ENCODE measurements at places on chromosomes 12 and 14. TPM values are rescaled to one million over a fixed set of nuclear protein-coding genes. Genes with fewer than 3 reads are reported as not detected.

DNA sequence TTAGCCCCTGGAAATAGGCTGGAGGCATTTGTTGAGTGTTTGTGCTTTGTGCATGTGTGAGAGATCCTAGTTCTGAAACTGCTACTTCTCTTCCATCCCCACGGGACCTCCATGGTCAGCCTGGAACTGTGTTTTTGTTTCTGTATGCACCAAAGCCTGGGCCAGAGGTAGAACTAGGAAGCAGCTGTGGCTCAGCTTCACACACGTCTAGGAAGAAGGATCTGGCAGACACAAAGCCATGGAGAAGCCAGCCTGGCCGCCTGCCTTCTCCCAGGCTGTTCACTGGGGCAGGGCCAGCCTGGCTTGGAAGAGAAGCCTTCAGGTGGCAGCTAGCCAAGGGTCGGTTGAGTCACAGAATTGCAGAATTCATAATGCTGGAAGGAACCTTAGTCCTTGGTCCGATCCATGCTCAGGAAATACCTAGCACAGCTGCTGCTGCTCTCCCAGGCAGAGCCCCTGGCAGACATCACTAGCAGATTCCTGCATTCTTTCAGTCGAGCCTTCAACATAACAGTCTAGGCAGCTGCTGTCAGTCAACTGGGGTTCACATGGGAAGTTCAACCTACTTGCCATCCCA, 27.0 kb downstream of the RIN3 start:
- DNase-seq = no peak

DNA sequence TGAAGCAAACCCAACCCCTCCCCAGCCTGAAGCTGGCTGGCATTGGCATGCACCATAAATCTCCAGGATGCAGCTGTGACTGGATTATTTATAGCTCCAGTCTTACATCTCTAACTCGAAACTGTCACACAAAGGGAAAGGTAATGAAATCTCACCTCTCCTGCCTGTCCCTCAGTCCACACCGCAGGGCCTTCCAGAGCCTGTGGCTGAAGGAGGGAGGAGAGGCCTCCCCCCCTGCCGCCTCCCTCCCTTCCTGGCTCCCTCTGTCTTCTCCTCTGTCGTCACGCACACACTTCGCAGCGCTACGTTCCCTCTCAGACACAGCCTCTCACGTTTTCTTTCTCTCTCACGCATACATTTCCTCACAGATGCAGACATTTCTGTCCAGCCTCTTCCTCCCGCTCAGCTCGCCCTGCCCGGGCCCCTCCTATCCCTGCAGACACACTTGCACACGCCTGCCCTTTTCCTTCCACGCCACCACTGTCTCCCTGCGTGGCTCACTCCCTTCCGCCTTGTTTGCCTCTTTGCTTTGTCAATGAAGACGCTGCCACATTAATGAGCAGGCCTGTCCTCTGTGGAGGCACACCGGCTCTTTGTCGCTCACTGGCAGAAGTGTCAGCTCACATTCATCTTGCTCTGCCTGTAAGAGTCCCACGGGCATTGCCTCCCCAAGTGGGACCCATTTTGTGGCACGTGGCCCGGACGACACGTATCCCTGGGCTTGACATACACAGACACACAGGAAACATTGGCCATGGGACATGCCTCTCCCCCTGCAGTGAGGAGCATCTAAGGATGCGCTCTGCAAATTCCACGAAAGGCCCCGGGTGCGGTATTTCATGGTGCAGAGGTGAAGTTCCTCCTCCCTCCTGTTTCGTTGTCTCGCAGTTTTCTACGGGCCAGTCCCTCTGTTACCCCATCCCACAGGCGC, 27.9 kb downstream of the IRF2BPL start:
- peak; percentile 31 for DNase-seq

DNA sequence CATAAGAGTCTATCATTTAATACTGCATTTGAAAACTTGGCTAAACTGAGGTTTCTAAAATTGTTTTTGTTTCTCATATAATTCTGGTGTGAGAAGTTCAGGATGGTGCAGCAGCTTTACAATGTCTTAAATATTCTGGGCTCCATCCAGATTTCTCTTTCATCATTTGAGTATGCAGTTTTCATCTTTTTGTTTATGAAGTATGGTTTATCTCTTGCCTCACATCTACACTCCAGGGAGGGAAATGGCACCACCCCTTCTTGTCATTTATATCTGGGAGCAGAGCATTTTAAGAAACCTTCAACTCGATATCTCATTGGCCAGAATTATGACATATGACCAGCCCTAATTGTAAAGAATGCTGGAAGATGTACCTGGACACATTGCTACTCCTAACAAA, 24.3 kb downstream of the GEMIN2 start:
- DNase-seq = no peak

DNA sequence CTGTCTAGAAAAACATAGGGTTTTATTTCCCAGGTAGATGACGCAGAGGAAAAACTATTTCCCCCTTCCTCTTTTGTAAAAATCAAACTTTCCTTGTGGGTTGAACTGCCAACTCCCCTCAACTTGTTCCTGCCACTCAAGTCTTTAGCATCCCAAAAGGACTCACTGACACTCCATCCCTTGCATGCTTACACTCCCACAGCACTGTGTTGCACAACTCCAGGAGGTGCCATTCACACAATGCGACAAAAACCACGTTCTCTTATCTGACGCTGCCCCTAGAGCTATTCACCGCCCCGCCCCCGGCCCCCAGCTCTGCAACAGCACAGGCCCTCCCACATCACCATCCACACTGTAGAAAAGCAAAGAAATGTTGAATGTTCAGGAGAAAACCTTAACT, 16.9 kb upstream of the STON2 start:
- no peak for DNase-seq

DNA sequence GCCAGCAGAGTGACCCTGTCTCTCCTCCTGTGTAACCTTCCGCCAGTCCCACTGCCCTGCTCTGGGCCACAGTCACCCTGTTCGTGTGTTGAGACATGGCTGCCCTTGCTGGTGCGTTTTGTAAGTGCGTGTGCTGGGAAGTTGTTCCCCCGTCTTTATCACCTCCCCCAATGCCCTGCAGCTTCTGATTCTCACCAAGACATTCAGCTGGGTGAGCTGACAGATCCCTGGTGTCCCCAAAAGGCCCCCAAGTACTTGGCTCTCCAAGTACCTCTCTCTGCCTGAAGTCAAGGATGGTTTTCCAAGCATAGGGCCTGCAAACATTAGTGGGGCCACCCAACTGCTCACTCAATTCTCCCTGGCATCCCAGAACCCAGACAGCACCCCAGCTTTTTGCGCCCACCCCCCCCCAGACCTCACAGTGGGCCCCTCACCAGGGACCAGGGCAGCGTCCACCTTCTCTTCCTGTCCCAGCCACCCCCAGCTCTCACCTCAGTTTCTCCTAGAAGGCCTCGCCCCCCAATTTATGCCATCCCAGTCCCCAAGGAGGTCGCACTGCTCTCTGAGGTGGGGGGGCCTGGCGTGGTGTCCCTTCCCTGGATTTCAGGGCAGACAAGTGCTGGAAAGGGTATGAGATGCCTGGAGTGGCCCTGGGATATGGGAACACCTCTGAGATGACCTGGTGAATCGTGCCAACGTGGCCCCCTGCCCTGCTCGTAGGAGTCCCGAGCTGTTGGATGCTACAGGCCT, 51.8 kb upstream of the EML1 start:
- DNase-seq = no peak

DNA sequence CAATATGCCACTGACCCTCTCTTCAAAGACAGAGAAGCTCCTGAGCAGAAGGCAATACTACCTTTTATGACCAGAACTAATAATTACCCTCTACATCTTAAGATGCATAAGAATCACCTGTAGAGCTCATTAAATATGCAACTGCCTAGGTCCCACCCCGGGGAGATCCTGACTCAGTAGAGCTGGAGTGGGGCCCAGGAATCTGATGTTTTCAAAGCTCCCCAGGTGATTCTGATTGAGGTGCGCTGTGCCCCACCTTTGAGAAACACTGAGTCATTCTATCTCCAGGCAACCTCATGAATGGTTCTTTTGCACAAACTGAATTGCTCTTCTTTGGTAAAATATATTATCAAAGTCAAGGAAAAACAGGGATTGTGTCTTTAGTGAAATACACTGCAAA, 149.3 kb upstream of the BMP4 start:
- DNase-seq = no peak

GRCh38 chr12:94458877-94459727, 565 bp downstream of the CEP83 start:
- DNase-seq = no peak

- DNase-seq = no peak
These were observed 72.8 kb downstream of the ZNF664 start for GRCh38 chr12:124045671-124046455.

DNA sequence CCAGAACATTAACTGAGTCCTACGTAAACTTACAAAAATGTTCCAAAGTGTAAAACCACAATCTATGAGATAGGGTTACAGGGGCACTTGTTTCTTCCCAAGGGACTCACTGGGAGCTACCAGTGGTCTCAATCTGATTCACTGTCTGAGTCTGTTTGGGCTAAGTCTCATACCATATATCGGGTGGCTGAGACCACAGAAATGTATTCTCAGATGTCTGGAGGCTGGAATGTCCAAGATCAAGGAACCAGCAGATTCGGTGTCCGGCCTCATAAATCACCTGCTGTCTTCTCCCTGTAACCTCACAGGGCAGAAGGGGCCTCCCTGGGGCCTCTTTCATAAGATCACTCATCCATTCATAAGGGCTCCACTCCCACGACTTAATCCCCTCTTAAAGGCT, 616.3 kb upstream of the TMEM132C start:
- DNase-seq = no peak

DNA sequence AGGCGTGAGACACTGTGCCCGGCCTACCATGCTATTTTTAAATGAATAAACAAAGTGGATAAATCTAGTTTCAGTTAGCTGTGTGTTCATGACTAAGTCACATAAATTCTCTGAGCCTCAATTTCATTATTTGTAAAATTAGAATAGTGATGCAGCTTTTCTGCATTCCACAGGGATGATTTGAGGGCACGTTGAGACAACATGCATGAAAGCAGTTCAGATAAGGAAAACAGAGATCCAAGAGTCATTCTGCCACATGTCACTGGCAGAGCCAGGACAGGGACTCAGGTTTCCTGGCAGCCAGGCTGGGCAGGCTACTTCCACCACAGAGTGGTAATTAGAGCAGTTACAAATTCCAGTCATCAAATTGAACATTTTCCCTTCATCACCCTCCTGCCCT, 2.9 kb upstream of the PPP4R4 start:
- no peak for DNase-seq

DNA sequence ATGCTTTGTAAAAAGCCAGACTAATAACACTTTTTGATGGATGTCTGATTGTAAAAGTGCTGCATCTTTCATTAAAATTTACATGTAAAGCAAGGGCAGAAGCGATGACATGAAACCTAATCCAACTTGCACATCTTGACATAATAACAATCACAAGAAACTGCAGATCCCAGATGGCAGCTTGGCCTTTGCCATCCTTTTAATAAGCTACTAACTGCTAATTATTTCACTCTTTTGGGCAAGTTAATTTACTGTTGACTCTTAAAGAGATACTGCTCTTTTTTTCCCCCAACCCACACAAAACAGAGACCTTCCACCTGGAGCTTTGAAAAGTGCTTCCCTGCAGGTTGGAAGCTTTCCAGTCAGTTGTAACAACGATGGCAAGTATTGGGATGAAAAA, 137.5 kb downstream of the NRXN3 start:
- no peak for DNase-seq

DNA sequence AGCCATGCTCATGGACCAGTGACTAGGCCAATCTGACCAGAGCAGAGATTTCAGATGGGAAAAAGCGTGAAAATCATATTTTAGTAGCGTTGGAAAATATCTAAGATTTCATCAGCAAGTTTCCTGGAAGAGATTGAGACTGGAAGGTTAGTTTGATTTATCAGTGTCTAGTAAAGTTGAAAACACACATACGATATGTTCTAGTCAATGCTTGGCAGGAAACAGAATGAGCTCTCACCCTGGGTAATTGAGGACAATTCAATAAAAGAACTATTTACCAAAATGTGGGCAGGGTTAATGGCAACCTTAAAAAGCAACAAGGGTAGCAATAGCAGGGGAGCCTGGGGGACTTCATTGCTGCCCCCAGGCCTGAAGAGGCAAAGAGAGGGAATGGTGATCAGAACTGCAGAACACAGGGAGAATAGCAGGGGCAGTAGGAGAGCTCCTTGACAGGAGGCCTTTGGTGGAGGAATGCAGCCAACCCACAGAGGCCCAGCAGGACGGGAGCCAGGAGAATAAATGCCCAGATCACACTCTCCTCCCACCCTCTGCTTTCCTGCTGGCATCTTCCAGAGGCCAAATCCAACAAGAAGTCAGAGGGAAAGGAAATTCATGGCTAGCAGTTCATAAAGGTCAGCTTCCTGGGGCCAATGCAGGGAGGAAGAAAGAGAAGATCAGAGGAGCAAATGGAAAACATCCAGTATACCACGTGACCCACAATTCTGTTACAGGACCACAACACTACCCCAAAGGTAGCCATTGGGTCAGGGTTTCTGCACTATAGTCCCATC, 27.6 kb upstream of the LRP6 start:
- no peak for DNase-seq

DNA sequence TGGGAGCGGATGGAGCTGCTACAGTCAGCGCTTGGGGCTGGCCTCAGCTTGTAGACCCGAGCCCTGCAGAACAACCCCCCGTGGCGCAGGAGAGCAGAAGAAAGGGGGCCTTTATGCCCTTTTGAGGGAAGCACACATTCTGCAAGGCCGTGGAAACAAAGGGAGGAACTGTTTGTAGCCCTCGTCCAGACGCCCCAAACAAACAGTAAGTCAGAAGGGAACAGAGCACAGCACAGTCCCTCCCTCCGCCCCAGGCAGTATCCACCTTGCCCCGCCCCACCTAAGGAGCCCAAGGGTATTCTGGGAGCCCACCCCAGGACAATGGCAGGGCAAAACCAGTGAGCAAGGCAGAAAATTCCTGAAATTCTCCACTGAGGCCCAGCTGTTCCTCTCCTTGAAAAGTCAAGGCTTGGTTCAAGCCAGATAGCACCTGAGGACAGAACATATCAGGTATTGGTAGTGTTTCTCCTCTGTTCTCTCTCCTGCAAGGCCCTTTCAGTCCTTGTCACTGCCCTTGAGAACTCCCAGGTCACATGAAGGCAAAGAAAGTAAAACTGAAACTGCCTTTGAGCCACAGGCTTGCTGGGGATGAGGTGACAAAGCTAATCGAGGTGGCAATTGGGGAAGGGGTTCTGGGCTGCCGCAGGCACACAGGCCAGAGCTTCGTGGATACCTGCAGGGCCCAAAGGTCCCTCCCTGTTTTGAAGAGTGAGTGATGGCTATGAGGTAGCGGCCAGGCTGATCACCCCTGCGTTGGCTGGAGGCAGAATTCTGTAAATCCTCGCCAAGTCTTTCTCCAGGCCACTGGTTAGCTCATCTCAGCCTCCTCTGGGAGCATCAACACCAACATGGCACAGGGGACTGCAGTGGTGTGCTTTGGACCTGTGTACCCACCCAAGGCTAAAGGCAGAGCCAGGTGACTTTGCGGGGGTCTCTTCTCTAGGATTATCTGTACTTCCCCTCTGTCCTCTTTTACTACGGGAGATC, 499 bp downstream of the DGLUCY start:
- peak; percentile 57 for DNase-seq

GRCh38 chr14:89303456-89304435, 113.3 kb downstream of the FOXN3 start:
- DNase-seq = no peak

GRCh38 chr12:52524241-52524897, 4.2 kb upstream of the KRT5 start:
- peak; percentile 9 for DNase-seq

Gene WSCD2
- 0.78 TPM for total RNA-seq

Gene KDM2B
- total RNA-seq = 106 TPM

Gene SLC4A8
- 19.2 TPM for total RNA-seq

Gene ARHGEF40
- total RNA-seq = 6.0 TPM

Gene RPGRIP1
- total RNA-seq = not detected

Gene LHX5
- not detected for total RNA-seq

Gene KRT74
- total RNA-seq = 0.38 TPM

Gene MYH6
- not detected for total RNA-seq

Gene DNAJC22
- total RNA-seq = not detected
